Esophagus squamous epithelium (tissue), 5 donors: ENCODE measurements at places on chromosomes 6 and 20.
A peak's percentile ranks its signal among the peaks of the same experiment; 100 is the strongest.

GRCh38 chr20:62063315-62063980 is 2.2 kb downstream of the TAF4 start:
- no peak for DNase-seq

DNA sequence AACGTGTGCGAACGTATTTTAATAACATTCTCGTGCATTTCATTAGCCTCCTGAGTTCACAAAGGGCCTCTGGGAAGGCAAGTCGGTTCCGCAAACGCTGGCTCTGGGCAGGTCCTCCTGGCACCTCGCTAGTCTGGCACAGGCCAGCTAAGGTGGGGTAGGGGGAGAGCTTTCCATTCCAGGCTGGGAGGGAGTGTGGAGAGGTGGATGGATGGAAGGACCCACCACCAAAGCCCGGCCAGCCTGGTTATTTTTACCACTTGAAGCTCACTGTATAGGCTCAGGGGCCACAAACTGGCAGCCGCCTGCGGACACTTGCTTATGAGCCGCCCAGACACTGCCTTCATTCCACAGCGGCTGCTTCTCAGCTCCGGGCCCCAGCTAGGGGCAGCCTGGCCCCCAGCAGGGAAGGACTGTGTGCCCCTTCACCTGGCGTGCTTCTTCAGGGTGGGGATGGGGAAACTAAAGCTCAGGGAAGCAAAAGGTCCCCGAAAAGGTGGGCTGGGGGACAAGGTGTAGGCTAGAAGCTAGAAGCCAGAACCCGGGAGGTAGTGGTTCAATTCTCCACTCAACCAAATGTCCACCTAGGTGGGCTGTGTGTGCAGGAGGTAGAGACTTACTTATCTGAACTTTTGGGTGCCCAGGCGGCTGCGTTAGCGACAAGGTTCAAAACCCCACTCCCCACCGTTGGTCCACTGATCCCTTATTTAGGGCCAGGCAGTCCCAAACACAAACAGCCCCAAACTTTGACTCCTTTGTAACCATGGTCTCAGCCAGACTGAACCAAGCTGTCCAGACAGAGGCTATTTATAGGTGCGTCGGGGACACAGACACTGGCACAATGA is 1.7 kb downstream of the PMEPA1 start:
- no peak for DNase-seq

DNA sequence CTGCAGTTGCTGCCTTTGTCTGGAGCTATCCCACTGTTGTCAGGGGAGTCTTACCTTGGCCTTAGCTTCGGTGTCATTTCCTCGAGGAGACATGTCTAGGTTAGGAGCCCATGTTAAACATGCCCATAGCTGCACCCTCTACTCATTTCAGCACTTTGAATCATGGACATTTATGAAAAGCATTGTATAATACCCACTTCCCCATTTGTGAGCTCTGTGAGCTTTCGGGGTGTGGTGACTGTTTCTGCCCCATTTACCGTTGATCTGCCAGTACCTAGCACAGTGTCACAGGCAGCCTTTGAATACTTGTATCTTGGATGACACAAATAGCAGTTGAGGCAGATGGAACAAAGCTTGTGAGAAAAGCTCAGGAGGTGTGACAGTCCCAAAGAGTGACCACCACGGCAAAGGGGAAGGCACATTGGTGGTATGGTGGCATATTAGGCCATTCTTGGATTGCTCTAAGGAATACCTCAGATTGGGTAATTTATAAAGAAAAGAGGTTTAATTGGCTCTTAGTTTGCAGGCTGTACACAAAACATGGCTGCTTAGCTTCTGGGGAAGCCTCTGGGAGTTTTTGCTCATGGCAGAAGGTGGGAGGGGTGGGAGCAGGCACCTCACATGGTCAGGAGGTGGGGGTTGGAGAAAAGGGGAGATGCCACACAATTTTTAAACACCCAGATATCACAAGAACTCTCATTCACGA is 42.0 kb downstream of the JARID2 start:
- no peak for DNase-seq

GRCh38 chr6:124026694-124027093 is 223.0 kb downstream of the NKAIN2 start:
- no peak for DNase-seq

- DNase-seq = no peak
These were observed 20.1 kb upstream of the HECA start for GRCh38 chr6:139114746-139115145.

- DNase-seq = no peak
These were observed 65.1 kb downstream of the CGA start for GRCh38 chr6:87029711-87030314.

DNA sequence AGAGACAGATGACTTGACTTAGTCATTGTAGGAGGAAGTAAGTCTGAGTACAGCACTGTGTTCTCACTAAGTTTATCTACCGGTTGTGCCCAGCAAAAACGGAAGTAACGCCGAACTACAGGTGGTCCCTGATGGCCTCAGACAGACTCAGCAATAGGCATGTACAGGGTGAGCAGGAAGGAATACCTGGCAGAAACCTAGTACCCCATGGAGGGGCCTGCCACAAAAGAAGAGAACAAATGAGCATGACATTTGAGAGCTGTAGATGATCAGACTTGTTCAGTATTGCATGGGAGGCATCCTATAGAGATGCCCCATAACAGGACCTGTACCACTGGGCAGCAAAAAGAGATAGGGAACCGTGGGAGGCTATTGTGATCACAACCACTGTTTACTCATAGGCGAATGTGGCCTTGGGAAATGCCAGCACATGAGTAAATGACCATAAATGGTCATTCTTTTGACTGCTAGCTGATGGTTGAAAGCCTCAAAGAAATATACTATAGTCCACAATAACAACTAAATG is 106.4 kb upstream of the TAB2 start:
- DNase-seq = no peak

DNA sequence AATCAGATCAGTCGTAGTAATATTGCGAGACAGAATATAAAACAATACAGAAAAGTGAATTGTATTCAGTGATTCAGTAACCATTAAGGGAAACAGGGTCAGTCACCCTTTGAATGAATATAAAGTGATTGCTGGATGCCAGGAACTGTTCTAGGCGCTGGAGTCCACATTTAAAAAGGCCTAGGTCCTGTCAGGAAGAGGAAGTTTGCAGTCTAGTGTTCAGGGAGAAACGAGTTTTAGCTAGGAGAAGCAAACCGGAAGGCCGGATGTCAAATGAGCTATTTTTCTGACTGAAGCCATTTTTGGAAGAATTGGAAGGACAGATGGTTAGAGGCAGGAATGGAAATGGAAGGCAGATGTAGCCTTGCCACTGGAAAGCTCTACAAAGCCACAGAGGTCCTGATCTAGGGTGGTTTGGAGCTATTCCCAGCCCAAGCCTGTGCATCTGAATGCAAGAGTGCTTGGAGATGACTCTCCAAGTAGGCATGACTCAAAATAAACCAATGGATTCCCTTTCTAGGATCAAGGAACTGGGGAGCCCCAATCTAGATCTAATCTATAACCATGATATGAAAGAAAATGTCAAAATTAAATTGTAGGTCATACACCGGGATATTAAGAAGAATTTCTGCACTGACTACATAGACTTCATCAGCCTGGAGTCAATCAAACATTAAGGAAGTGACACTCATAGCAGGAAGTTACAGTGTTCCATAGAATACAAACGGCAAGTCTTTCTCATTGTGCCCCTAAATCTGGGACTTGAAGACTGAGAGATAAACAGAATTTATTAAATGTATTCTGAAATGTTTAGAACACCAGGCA is 36.8 kb upstream of the CDKAL1 start:
- DNase-seq = no peak

DNA sequence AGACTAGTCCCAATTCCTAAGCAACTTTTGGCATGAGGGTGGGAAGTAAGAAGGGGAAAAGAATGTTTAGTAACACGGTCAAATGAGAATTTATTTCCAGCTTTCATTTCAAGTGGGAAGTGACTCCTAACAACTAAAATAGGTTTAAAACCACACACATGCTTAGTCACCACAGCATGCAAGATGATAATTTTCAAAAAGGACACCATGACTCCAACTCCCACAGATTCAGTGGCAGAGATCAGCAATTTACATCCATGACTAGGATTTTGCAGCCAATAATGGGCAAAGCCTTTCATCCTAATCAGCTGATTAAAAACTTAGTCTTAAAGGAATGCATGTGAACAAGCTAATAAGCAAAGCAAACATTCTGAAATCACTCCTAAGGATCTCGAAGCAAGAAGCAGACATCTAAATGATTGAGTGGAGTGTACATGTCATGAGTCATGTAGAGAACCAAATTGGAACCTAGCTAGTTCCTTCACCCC is 48.1 kb upstream of the GCLC start:
- DNase-seq = no peak

DNA sequence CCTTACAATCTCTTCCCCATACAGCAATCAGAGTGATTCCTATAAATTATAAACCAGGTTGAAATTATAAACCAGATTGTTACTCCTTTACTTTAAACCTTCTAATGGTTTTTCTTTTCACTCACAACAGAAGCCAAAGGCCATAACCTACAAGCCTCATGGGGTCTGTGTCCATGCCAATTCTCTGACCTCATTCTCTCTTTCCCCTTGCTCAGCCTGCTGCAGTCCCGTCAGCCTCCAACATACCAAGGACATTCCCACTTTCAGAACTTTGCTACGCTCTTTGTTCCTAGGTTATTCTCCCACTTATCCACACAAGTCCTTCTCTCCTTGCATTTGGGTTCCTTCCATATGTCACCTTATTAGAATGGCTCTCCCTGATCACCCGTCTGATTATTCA is 277.9 kb upstream of the TCF21 start:
- DNase-seq = no peak

GRCh38 chr6:150323205-150323604 is 45.6 kb upstream of the IYD start:
- DNase-seq = no peak

DNA sequence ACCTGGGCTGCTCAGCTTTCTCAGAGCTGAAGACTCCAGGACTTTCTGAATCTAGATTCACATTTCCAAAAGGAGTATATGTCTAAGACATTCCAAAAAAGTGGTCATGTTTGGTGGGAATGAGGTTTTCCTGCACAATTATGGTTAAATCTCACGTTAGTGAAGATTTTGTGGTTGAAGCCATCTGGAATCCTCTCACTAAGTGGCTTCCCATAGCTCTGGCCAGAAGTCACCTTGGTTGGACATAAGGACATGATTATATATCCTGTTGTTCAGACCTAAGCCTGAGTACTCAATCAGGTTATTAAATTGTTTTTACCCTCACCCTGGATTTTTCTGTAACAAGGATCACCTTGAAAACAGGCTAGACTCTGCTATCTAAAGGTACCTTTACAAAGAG is 176.1 kb upstream of the PLN start:
- no peak for DNase-seq

GRCh38 chr6:31712296-31712695 is 2.9 kb upstream of the LY6G6D start:
- no peak for DNase-seq

DNA sequence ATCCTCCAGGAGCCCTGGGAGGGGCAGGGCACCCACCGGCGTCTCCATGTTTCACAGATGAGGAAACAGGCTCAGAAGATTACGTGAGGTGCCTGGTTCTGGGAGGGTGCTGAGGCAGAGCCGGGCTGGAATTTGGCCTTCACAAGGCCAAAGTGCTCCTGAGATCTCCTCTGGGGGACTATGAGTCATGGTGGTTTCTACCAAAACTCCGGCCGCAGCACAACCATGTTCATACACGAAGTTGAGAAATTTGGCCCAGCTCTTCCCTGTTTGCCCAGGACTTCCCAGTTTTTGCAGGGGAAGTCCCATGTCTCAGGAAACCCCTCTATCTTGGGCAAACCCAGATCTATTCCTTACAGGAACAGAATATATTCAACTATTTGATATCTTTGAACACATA is 172.9 kb upstream of the CDYL start:
- DNase-seq = no peak

- no peak for DNase-seq
These were observed 48.9 kb upstream of the TFAP2A start for GRCh38 chr6:10463491-10464481.

- peak; percentile 8 for DNase-seq
These were observed 56.6 kb upstream of the RREB1 start for GRCh38 chr6:7050872-7051779.

- DNase-seq = no peak
These were observed 50.3 kb downstream of the OLIG3 start for GRCh38 chr6:137443901-137444300.

GRCh38 chr20:59184880-59185447 is 21.3 kb downstream of the ZNF831 start:
- DNase-seq = no peak

GRCh38 chr6:2183246-2183645 is 62.2 kb downstream of the GMDS start:
- no peak for DNase-seq

GRCh38 chr6:63441266-63441956 is 121.6 kb upstream of the LGSN start:
- no peak for DNase-seq
